ENCODE measurements at places on chromosomes 4 and X.

DNA sequence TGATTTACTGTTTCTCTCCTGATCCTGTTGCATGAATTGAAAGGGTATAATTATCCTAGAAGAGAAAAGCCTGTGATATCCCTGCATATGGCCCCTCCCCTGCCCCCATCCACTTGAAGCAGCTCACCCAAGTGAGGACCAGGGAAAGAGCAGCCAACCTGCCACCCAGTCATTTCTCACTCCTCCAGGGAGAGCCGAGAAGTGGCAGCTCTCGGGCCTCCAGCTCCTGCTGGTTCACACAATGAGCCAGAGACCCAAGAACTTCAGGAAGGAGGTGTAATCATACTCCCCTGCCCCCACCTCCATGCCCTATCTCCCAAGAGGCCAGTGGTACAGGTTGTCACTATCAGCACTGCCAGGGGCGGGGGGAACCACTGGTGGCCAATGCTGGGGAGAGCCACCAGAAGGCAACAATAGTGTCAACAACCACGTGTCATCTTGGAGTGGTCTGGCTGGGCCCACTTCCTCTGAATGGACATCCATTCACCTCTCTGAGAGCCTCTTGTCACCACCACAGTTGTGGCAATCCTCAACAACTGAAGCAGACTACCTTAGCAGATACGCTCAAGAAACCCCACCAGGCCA lies 42.9 kb downstream of the APOO start:
- DNase-seq: no peak

- DNase-seq: no peak
Measured at GRCh38 chrX:12307961-12308360, 169.7 kb downstream of the FRMPD4 start.

GRCh38 chr4:140720387-140721304 lies 35.5 kb downstream of the TBC1D9 start:
- DNase-seq: no peak

GRCh38 chr4:159096434-159096833 lies 6.4 kb upstream of the RAPGEF2 start:
- DNase-seq: no peak

DNA sequence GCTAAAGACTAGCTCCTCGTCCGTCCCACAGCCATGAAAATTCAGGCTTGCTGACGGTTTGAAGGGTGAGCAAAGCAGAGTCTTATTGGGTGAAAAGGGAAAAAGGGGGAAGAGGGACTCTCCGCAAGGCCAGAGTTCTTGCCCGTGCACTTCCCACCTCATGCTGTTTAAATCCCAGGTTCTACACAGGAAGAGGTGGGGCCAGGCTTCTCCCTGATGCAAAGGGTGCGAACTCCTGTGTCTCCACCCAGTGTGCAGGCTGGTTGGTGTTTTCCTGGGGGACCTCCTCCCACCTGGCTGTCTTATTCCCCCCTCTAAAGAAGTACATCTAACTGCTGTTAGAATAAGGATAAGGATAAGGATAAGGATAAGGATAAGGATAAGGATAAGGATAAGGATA lies 18.0 kb upstream of the LANCL3 start:
- no peak for DNase-seq

DNA sequence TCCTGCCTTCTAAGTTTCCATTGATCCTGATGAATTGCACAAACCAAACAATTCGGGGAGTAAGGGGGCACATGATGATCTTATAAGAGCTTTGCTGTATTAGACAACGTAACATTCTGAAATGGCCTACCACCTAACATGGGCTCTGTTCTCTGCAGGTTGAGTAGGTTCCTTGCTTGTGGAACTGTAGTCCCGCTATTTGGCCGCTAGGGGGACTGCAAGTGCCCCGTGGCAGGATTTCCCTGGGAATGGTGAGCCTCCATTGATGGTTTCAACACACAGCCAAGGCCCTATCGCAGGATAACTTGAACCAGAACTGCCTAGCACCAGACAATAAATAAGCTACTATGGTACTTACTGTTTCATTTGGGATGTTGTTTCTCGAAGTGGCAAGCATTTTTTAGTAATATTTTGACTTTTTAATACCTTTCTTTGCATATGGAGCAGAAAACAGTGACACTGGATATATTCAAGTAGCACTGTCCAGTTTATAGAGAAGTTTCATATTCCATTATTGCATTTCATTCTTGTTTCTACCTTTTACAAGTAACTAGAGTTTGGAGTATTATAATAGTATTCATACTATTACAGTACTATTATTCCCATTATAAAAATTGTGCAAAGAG lies 11.9 kb downstream of the AR start:
- DNase-seq: peak; percentile 6

DNA sequence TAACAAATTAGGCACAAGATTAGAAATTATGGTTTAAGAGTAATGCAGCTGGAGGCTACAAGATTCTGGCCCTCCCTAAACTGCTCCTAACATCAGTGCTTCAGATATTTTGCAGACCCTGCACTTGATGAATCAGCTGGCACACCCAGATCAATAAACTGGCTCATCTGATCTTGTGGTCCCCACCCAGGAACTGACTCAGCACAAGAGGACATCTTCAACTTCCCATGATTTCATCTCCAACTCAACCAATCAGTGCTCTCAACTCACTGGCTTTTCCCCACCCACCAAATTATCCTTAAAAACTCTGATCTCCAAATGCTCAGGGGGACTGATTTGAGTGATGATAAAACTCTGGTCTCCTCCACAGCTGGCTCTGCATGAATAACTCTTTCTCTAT lies 21.7 kb upstream of the TMEM33 start:
- DNase-seq: no peak

DNA sequence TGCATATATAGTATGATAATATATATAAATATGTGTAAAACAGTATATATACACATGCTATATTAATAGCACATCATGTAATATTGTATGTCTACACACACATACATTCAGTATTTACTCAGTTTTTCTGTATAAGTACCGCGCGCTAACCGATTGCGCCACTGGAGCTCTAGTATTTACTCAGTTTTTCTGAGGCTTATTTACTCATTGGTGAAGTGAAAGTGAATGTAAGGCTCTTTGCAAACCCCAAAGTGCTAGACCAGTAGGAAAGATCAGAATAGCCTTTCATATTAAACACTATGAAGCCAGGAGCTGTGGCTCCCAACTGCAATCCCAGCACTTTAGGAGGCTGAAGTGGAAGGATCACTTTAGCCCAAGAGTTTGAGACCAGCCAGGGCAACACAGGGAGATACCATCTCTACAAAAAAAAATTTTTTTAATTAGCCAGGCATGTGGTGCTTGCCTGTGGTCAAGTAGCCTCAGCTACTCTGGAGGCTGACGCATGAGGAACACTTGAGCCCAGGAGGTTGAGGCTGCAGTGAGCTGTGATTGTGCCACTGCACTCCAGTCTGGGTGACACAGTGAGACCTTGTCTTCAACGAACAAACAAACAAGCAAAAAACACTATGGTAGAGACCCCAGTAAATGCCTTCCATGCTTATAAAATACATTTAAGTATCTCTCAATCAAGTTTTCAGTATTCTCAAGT lies 125.8 kb downstream of the KIT start:
- DNase-seq: no peak

GRCh38 chr4:94570558-94570957 lies 118.8 kb downstream of the PDLIM5 start:
- DNase-seq: no peak

- DNase-seq: no peak
Measured at GRCh38 chr4:168666531-168666930, 169.7 kb downstream of the PALLD start.

DNA sequence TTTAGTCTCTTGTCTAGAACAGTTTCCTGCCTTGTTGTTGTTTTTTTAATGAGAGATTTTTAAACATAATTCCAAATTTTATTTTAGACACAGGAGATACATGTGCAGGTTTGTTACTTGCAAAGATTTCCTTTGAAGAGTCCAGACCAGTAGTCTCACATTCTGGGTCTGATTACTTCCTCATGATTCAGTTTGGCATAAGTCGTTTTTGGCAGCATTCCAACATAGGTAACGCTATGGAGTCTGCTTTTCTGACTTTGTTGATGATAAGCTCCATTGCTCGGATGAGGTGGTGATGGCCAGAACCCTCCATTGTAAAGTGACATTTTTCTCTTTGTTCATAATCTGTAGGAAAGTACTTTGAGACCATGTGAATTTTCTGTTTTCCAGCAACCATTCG lies 74.7 kb downstream of the CLCN4 start:
- no peak for DNase-seq

- DNase-seq: peak; percentile 2
Measured at GRCh38 chr4:67122029-67122428, 423.3 kb downstream of the CENPC start.

- DNase-seq: no peak
Measured at GRCh38 chrX:147981038-147981752, at the start of gene FMR1NB. TSS of gene FMR1NB (plus strand) at chrX:147981337. CDS start at chrX:147981403, 66 bp downstream.

GRCh38 chr4:39631700-39632079 lies 7.0 kb downstream of the SMIM14 start:
- no peak for DNase-seq

- no peak for DNase-seq
Measured at GRCh38 chr4:13851085-13851940, 223.8 kb upstream of the BOD1L1 start.

DNA sequence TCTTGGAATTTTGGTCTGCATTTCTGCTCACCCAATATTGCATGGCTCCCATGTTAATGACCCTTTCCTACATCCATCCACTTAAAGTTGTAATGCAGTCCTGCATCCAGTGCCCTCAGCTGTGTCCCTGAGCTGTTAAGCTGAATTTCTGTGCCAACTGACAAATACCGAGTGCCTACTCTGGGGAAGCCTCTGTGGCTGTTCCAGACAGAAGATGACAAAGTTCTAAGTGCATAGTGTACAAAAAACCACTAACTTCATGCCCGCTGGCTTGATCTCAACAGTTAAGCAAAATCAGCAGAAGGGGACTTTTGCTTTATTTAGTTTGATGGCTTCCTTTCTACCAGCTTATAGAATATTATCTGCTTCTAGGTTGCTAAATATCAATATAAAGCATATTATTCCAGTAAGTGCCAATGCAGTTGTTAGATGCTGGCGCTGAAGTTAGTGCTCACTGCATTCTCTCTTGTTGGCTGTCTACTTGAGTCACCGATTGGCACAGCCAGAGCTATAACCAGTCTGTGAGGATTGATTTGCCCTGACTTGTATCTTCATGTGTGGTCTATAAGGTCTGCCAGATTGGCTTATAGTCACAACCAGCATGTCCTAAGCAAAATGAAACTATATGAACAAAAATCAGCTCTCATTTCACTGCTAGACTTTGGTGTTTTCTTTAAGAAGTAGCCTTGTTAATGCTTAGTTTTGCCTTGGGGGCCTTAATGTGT lies 98.9 kb downstream of the KLHL8 start:
- no peak for DNase-seq

GRCh38 chr4:85149676-85150075 lies 183.2 kb upstream of the WDFY3 start:
- DNase-seq: no peak

GRCh38 chr4:109803924-109804571 lies 2.2 kb upstream of the CFI start:
- peak; percentile 72 for DNase-seq

DNA sequence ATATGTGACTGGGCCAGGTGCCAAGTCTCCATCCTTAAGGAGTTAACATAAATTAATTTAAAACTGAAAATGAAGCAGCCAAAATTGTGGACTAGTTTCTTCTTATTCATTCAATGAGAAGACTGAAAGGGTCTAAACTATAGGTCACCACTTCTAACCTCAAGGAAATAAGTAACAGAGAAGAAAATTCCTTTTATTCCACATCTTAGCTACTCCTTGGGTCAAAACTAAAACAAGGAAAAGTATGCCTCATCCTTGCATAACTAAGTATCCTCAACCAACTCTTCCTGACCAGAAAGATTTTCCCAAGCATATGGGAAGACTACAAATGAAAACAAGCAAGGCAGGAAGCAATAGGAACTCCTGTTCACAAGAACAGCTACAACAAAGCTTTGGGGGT lies 71.2 kb downstream of the ZNF827 start:
- DNase-seq: no peak

DNA sequence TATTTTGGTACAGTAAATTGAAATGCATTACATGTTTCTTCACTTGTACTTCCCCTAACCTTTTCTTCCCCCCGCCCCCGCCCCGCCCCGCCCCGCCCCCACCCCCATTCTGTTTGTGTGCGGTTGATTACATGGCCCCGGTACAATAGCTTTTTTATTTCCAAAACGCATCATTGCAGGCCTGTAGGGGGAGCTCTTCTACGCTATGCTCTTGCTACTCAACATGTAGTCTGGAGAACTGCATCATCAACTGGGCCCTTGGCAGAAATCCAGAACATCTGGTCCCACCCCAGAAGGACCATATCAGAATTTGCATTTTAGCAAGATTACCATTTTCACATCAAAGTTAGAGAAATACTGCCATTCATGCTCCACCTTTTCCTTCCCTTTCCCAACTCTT lies 333.3 kb upstream of the DDX53 start:
- DNase-seq: peak; percentile 34

GRCh38 chr4:73452953-73453700 lies 17.1 kb downstream of the AFP start:
- DNase-seq: no peak

- no peak for DNase-seq
Measured at GRCh38 chrX:16822723-16823122, 36.5 kb downstream of the TXLNG start.

DNA sequence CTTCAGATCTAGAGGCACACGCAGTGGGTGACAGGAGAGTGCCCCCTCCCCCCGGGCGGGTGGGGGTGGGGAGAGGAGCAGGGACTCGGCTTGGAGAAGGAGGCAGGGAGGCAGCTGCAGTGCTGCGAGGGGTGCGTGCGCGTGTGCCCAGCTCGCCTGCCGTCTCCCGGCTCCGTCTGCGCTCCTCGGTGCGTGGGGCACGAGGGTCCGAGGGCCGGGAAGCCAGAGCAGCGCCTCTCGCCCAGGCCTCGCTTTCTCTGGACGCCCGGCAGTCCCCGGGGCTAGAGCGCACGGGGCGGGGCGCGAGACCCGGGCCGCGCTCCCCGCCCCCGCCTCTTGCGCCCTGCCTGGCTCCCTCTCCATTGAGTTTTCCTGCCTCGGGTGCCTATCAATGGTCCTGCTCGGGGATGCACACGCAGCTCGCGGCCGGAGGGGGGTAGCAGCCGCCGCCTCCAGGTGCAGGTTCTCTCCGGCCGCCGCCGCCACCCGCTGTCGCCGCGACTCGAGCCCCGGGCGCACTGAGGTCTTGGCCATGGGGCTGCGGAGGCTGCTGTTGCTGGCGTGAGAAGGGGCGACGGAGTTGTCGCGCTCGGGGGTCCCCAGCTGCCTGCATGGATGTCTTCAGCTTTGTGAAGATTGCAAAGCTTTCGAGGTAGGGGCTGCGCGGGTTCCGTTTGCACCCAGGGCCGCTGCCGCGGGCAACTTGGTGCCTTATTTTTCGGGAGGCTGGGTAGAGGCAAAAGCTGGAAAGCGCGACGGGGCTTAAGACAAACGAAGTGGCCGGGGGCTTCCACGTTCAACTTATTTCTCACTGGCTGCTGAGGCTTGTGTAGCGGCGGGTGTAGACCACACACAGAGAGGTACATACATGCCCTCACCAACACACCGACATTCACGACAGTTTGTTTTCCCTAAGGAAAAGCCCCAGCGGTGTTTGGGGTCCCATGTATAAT lies at the start of gene FRMPD4:
TSS of gene FRMPD4 (plus strand) at position 113 of the 953 bp plus-strand sequence. CDS start at position 612, 499 bp downstream.
- no peak for DNase-seq

DNA sequence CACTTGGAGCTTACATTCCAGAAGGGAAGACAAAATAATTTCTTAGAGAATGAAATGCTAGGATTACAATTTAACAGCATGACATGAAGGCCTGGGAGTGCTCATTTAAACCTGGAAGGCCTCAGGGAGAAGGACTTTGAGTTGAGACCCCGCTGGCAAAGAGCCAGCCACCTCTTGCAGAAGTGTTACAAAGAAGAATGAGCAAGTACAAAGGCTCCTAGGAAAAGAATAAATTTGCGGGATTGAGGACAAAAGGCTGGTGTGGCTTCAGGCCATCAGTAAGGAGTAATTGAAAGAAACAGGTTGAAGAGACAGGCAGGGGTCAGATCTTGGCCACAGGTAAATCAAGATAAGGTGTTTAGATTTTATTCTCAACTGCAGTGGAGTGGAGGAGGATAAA lies 3.1 kb upstream of the ELOVL6 start:
- peak; percentile 17 for DNase-seq
